EH (cell line): ENCODE measurements at places on chromosomes 1 and 21.

DNA sequence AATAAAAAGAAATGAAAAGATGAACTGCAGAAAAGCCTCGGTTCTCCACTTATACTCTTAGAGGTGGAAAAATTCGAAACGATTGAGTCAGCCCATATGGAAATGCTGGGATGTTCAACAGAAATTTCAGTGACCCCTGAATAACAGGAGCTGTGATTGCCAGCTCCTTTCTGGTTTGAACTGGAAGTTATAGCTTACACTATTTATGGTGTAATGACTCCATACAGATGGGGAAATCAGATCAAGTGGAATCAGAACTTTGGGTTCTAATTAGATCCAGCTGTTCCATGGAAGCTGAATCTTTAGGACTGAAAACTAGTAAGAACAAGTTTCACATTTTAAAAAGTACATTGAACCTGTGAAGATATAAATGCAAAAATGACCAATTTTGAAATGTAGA, 569.3 kb upstream of the ZRANB2 start:
- DNase-seq = peak; percentile 49

DNA sequence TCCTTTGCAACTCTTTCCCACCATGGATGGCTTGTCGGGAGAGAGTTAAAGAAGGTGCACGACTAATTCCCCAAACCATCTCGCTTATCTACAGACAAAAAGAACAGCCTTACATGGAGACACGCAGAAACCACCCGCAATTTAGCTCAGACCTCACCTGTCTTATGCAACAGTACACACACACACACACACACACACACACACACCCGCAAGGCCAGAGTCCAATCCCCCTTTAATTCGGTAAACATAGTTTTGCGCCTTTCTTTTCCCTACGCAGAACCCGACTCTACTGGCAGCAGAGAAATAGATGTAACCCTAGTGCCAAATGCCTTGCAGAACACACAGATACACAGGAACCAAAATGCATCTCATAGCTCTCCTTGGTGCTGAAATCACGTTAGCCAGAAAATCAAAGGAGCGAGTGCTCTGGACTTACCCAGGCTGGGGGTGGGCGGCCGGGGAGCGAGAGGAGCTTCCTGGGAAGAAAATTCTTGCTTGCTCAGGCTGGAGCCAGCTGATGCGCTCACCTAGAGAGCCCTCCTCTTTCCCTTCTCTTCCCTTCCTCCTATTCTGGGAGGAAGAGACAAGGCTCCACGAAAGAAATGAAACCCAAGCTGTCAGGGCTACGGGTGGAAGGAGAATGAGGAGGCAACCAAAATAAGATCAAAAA, 470 bp downstream of the TNR start:
- peak; percentile 10 for DNase-seq

DNA sequence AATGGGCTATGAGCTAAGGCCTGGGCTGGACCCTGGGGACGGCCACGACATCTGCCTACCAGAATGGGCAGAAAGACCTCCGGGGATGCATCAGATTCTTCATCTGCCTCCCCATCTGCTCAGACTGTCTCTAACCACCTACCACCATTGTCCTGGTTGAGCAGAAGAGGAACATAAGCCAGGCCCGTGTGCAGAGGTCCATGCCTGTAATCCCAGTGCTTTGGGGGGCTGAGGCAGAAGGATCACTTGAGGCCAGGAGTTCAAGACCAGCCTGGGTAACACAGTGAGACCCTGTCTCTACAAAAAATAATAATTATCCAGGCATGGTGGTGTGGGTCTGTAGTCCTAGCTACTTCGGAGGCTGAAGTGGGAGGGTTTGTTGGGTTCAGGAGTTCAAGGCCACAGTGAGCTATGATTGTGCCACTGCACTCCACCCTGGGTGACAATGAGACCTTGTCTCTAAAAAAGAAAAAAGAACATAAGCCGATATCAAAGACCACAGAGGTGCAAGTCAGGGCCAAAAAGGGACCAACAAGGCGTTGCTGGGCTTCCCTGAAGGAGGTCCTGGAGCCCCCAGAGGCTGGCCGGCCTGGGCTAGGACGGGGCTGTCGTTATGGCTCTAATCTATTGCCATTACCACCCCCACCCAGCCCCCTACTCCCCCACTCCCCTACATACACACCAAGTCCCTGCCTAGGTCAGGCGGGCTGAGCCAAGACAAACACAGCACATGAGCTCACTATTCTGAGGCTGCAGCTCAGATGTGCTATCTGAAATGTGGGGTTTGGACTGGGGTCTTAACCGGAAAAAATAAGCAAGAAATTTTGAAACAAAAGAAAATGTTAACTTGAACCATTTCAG, 239.2 kb upstream of the RAB4A start:
- DNase-seq = no peak

DNA sequence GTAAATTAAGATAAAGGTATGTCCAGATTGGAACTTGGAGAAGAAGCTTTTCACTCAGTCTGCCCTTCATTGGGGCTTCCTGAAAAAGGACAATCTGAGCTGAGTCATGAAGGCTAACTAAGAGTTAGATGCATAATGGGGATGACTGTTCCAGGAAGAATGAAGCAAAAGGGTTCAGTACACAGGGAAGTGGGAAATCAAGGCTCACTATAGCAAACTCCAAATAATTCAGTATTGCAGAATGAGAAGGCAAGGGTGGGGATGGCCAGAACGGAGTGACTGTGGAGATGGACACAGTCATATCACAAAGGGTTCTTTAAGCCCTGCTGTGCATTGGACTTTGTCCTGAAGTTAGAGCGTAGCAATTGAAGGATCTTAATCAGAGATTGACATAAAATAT, 158.3 kb downstream of the FGGY start:
- DNase-seq = peak; percentile 83

GRCh38 chr1:235913311-235913710, 46.6 kb upstream of the LYST start:
- peak; percentile 80 for DNase-seq

GRCh38 chr1:91635763-91636162, 135.1 kb downstream of the CDC7 start:
- peak; percentile 29 for DNase-seq

DNA sequence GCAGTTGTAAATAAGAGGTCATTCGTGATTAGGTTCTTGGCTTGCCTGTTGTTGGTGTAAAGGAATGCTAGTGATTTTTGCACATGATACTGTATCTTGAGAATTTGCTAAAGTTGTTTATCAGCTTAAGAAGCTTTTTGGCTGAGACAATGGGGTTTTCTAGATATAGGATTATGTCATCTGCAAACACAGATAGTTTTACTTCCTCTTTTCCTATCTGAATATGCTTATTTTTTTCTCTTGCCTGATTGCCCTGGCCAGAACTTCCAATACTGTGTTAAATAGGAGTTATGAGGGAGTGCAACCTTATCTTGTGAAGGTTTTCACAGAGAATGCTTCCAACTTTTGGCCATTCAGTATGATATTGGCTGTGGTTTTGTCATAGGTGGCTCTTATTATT, 576.1 kb upstream of the RGS18 start:
- no peak for DNase-seq

DNA sequence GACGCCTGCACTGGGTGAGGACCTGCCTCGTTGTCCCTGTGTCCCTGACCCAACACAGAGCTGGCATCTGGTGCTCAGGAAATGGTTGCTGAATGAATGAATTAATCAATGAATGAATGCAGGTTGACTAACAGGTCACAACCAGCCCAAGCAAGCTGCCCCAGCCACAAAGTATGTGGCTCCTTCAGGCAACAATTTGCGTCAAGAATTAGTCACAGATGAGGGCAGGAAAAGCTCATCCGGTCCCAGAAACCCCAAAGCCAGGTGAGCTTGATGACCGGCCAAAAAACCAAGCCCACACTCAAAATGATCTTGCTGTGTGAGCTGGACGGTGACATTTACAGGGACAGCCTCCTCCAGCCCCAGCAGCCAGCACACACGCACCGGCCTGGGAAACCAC, 40.6 kb upstream of the GPR153 start:
- DNase-seq = peak; percentile 31

GRCh38 chr1:223731133-223731770, 18.9 kb downstream of the CAPN2 start:
- DNase-seq = peak; percentile 63

DNA sequence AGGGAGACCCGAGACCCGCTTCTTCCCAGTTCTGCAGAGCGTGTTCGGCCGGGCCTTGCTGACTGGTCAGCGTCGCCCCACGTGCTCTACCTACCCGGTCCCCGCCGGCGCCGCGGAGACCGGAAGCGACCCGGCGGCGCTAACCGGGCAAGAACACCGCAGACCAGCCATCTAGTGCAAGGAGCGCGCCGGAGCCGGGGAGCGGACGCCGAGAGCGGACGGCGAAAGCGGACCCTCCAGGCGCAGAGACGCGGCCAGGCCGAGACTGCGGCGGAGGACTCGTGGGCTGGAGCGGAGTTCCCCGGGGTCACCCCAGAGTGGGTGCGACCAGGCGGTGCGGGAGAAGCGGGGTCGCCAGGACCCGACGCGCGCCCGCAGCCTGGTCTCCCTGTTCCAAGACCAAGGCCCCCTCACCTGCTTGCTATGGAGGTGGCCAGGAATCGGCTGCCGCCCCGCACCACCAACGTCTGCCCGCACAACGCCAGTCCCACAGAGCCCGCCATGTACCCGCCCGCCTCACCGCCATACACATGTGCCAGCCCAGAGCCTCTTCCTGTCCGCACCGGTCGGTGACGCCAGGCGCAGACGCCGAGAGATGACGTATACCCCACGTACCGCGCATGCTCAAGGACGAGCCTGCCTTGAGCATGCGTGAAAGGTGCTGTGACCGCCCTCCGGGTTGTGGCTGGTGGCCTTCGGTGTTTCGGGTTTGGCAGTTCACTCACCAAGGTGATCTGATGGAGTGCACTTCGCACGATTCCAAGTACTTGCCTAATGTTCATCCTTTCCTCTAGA, at the start of gene WDR4:
Gene WDR4, minus strand, starts transcription at position 547 of the 795 bp plus-strand sequence. Its CDS starts 44 bp downstream, at position 503.
- DNase-seq = peak; percentile 97

GRCh38 chr21:41970106-41970391, 16.2 kb upstream of the C2CD2 start:
- DNase-seq = no peak

- peak; percentile 81 for DNase-seq
Observed at GRCh38 chr1:16386454-16387113, 19.5 kb downstream of the SZRD1 start.

- no peak for DNase-seq
Observed at GRCh38 chr1:33635336-33636012, 163.0 kb downstream of the ZSCAN20 start.

GRCh38 chr1:183100361-183100974, 77.2 kb downstream of the LAMC1 start:
- DNase-seq = peak; percentile 63

- DNase-seq = peak; percentile 83
Observed at GRCh38 chr1:244445320-244446181, 6.2 kb downstream of the ADSS2 start.

- DNase-seq = no peak
Observed at GRCh38 chr1:15935056-15935950, 40.6 kb downstream of the ZBTB17 start.

GRCh38 chr1:87208080-87208479, 120.6 kb upstream of the LMO4 start:
- DNase-seq = no peak

DNA sequence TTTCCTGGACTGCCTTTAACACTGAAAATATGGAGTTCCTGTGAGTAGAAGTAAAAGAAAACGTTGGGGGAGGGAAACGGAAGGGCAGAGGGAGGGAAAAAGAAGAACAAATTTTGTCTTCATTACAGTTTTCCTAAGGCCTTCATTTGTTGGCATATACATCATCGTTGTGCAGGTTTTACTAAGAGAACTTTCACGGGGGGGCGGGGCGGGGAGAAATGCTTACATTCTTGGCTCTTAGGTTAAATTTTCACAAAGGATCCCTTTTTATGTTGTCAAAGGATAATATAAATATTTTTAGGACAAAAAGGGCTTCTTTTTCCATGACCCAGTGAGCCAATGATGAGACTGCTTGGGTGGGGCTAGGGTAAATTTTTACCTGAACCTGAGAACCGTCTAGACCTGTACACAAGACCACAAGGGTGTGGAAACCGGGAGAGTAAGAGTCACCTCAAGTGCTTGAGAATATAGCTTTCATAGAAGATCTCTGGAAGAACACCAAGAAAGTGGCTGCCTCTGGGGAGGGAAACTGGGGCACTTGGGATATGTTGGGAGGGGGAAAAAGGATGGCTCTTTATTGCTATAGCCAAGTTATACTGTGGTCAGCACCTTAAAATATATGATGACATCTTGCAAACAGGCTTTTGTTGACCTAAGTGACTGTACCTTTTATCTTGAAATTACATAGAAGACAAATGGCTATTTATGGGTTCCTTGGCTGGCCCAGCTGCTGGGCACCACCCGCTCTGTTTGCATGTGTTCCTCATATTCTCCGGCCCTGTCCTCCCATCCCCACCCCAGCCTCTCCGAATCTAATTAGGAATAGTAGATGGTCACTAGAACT, 2.0 kb upstream of the UTP25 start:
- DNase-seq = no peak

DNA sequence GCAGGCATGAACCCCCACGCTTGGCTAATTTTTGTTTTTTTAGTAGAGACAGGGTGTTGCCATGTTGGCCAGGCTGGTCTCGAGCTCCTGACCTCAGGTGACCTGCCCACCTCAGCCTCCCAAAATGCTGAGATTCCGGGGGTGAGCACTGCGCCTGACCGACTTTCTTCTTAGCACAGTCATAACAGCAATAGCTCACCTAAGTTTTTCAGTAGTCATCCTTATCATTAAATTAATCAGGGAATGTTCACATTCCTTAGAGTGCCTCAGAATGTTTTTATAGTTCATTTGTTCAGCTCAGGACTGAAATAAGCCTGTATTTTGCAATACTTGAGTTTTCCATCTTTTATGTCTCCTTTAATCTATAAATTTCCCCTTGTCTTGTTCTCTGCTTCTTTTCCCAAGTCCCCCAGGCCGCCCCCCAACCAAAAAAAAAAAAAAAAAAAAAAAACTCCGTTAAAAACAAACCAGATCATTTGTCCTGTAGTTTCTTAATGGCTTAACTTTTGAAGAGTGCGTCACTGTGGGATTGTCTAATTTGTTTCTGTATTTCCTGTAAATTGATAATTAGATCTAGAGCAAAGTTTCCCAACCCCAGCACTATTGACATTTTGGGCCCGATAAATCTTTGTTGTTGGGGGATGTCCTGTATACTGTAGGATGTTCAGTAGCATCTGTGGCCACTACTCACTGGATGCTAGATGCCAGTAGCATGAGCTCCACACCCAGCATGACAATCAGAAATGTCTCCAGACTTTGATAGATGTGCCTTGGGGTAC, 120.7 kb downstream of the ITSN1 start:
- DNase-seq = peak; percentile 80

DNA sequence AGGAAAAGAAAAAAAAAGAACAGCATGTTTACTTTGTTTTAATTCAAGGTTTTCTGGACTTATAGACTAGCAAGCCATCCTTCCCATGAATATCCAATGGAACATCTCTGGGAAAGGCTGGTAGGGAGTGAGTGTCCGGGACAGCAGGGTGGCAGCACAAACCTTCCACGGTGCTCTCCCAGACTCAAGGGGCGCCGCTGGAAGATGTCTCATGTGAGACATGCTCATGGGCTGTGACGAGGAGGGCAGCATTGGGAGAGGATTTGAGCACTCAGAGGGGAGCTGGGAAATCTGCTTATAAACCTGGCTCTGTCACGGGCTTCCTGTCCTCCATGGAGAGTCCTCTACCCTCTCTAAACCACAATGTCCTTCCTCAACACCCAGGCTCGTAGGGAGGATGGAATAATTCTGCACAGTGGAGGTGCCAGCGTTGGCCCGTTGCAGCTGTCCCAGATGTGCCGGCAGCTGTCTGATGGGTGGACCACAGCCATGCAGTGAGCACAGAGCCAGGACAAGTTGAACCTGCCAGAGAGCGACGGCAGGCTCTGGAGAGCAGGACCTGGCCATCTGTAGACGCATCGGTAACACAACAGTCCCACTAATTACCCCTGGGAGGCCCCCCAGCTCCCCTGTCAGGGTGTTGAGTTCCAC, 100.1 kb upstream of the IGSF21 start:
- no peak for DNase-seq
